ENCODE measurements at places on chromosomes 2 and 18.

DNA sequence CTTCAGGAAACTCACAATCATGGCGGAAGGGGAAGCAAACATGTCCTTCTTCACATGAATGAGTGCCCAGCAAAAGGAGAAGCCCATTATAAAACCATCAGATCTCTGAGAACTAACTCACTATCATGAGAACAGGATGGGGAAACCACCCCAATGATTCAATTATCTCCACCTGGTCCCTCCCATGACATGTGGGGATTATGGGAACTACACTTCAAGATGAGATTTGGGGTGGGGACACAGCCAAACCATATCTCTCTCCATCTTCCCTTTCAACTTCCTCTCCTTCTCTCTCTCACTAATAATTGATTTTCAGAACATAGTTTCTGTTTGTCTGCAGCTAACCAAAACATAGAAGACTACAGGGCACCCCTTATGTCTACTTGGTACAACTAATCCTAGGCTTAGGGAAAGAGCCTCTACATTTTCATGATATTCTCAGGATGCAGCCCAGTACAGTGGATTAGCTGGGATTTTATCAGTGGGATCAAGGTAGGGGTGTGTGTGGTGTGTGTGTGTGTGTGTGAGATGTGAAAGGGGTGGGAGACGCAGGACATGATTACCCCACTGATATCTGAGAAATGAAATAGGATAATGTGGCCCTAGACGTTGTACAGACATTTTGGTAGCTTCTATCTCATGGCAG lies 2.8 kb upstream of the ATF2 start:
- DNase-seq = no peak

GRCh38 chr2:221124532-221125240 lies 447.4 kb downstream of the EPHA4 start:
- no peak for DNase-seq

- no peak for DNase-seq
Measured at GRCh38 chr2:65292106-65292400, 64.4 kb downstream of the ACTR2 start.

DNA sequence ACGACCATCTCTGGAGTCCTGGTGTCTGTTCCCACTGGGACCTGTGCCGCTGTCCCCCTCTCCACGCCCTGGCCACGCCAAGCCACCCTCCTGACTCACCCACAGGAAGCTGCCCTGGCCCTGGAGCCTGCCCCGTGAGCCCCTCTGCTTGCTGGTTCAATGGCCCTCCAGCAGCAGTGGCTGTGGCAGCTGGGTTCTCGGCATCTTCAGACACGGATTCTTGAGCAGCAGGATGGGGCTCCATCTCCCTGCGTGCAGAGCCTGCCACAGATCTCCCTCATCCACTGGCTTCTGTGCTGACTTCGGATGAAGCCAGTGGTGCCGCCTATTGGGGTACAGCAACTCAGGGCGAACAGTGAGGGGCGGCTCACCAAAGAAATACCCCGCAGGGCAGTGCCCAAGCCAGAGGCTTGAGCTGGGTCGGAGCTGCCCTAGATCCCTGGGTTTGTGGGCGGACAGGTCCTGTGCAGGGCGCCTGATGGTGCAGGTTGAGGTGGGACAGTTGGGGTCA lies 14.0 kb downstream of the CAPN10 start:
- DNase-seq = no peak

GRCh38 chr18:44782617-44783016 lies 101.9 kb downstream of the SETBP1 start:
- DNase-seq = no peak

DNA sequence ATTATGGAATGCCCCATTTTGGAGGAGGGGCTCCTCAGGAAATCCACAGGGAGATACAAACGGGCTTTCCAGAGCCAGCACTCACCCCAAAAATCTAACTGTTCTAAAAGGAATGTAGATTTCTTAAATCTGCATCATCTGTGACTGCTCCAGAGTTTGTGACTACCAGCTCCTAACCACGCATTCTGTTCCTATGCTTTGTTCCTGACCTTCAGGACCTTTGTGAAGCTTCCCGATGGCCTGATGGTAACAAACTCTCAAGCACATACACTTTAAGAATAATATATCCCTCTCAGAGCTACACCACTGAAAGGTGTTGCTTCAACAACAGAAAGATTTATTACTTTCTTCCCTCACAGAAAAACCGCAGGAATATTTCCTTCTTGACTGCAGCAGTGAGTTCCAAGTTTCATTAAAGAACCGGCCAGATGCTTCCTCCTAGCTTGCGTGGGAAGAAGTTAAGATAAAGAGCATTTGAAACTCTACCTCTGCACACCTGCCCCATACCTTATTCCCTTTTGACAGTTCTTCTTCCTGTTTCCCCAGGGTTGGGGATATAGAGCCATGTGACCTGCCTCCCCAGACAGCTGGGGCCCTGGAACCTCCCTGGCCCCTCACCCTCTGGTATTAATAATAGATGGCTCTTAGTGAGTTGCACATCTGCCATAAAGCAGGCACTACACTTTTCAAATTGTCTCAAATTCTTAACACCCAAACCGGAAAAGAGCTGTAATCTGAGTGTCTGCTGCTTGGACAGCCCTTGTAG lies 40.2 kb upstream of the EML4 start:
- DNase-seq = no peak

- DNase-seq = no peak
Measured at GRCh38 chr2:74439803-74440377, 1.8 kb downstream of the RTKN start.

- no peak for DNase-seq
Measured at GRCh38 chr2:194495046-194495445, 1162.0 kb upstream of the SLC39A10 start.

- no peak for DNase-seq
Measured at GRCh38 chr18:66757946-66758345, 154.1 kb upstream of the CDH19 start.

DNA sequence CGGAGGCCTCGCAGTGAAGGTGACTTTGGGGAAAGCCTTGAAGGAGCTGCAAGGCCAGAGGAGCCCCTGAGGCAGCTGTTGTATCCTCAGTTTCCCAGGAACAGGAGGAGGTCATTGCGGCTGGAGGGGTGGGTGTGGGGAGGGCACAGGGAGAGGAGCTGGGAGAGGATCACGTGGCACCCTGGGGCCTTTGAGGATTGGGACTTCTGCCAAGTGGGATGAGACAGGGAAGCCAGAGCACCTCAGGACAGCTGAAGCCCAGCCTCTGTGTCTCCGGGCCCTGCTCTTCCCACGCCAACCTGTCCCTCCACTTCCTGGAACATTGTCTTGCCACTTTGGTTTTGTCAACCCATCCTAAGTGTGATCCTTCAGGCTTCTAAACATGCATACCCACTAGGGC lies 19.4 kb upstream of the RRM2 start:
- DNase-seq = no peak

GRCh38 chr2:217792626-217793527 lies 209.9 kb downstream of the TNS1 start:
- no peak for DNase-seq

- no peak for DNase-seq
Measured at GRCh38 chr18:79543861-79544385, 135.7 kb upstream of the CTDP1 start.

DNA sequence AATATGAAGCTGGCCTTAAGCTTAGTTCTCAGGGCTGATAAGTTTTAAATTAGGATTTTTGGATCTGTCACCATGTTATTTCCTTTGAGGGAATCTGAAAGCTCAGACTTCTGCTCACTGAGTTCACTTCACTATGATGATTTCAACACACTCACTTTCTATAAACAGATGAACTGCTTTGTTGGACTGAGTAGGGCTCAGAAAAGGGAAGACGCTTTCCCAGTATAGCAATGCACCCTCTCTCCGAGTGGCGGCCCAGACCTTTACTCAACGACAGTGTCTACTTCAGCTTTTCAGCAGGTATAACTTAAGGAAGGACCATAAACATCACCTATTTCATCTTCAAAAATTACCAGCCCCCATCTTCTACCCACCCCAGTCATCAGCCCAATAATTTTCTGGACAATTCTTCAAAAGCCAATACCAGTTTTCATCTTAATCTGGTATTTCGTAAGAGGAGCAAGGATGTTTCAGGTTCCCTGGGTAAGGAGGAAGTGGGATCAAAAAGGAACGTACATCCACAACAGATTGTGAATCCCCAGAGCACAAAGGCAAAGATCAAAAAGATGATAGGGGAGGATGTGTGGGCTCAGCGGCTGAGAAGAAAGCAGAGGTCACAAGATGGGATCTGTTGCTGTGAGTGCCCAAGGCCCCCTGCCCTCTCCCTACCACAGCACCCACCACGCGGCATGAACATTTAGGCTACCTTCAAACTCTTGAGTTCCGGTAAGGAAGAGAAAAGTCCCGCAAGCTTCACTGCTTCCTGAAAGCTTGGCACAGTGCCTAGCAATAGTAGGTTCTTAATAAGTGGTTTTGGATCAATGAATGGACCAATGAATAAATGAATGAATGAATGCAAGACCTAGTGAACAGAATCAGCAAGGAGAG lies 41.9 kb downstream of the LPIN2 start:
- DNase-seq = no peak

- DNase-seq = no peak
Measured at GRCh38 chr2:240574386-240575100, 6.3 kb downstream of the RNPEPL1 start.

DNA sequence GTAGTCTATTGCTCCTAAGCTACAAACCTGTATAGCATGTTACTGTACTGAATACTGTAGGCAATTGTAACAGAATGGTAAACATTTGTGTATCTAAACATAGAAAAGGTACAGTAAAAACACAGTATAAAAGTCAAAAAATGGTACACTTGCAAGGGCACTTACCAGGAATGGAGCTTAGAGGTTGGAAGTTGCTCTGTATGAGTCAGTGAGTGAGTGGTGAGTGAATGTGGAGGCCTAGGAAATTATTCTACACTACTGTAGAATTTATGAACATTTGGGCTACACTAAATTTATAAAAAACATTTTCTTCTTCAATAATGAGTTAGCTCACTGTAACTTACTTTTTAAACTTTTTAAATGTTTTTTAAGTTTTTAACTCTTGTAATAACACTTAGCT lies 19.0 kb downstream of the NABP1 start:
- DNase-seq = no peak

- DNase-seq = no peak
Measured at GRCh38 chr18:48563027-48563426, 24.2 kb downstream of the CTIF start.

DNA sequence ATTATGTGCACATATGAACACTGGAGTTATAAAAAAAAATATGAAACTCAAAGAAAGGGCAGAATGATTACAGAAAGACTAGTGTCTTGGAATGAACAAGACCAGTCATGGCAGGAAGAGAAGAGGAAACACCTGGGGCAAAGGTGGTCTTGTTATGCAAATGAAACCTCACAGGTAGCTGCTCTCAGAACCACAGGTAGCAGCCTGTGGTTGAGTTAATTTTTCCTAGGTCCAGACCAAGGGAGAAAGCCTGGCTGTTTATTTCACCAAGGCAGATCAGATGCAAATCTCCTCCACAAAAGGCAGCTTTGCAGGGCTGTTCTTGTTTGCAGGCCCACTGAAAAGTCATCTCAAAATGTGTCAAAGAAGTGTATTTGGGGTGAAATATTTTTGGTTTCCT lies 785.8 kb downstream of the RNF144A start:
- DNase-seq = no peak

- DNase-seq = no peak
Measured at GRCh38 chr2:218332920-218333645, 23.6 kb upstream of the CATIP start.

GRCh38 chr2:36404318-36404717 lies 48.7 kb downstream of the CRIM1 start:
- no peak for DNase-seq

DNA sequence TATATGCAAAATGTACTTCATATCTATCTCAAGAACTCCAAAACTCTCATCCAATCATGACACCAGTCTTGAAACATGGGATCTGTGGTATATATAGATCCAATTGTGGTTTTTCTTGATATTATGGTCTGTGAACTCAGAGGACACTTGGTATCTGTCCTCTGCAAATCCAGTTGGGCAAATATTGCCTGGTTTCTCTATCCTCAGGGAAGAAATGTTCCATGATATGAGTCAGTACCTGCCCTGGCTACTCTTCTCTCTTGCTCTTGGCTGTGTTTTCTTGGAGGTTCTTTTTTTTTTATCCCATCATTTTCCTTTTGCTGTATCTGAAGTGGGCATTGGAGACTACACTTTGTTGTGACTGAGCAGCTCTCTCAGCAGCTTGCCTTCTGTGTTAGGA lies 10.9 kb downstream of the NBEAL1 start:
- DNase-seq = no peak

- DNase-seq = no peak
Measured at GRCh38 chr2:222892321-222892720, 31.5 kb downstream of the ACSL3 start.

DNA sequence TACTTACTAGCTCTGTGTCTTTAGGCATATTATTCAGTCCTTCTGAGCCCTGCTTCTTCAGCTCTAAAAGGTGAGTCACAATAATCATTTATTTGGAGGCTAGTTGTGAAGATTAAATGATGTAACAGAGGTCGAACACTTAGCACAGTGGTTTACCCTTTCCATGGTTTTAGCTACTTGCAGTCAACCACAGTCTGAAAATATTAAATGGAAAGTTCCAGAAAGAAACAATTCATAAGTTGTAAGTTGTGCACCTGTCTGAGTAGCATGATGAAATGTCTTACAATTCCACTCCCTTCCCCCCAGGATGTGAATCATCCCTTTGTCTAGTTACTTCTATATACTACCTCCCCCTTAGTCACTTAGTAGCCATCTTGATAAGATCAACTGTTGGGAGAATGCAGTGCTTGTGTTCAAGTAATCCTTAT lies 217.6 kb upstream of the THUMPD2 start:
- DNase-seq = no peak

GRCh38 chr18:31667185-31667584 lies 17.2 kb downstream of the B4GALT6 start:
- no peak for DNase-seq

DNA sequence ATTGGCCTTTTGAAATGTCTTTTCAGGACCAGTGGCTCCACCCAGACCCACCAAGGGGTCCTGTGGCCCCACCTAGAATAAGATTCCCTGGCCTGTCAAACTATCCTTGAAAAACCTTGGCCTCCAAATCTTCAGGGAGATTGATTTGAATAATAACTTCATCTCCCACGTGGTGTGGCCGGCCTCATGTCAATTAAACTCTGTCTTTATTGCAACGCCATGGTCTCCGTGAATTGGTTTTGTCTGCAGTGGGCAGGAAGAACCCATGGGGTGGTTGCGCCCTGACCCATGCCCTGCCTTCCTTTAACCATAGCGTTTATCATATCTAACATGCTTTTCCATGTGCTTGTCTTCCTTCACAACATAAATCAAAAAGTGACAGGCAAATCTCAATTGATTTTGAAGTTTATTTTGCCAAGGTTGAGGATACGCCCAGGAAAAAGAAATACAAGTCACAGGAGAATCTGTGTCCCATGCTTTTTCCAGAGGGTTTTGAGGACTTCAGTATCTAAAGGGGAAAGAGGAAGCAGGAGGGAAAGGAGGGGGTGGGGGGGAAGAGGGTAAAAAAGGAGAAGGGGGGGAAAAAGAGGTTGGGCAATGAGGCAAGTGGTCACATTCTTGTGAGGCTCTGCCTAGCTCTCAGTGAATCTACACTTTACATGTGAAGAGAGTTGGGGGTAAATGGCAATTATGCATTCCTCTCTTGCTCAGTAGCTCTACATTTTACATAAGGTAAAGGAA lies 66.5 kb upstream of the CABLES1 start:
- DNase-seq = no peak

- DNase-seq = no peak
Measured at GRCh38 chr2:57313678-57314077, 732.9 kb upstream of the VRK2 start.

- no peak for DNase-seq
Measured at GRCh38 chr2:65580824-65581223, 148.4 kb upstream of the SPRED2 start.

- DNase-seq = no peak
Measured at GRCh38 chr2:16293871-16294270, 353.5 kb downstream of the MYCN start.

- DNase-seq = no peak
Measured at GRCh38 chr2:156890529-156891148, 366.9 kb upstream of the GALNT5 start.
